B cell (primary cell): ENCODE measurements at places on chromosomes 13 and 19.

GRCh38 chr13:91151921-91152320, 195.6 kb upstream of the MIR17HG start:
- no peak for DNase-seq

GRCh38 chr19:46629546-46630025, 4.7 kb upstream of the PTGIR start:
- peak; percentile 34 for DNase-seq

GRCh38 chr19:53045536-53045935, 996 bp downstream of the ERVV-2 start:
- no peak for DNase-seq

GRCh38 chr13:35472323-35472881, 4.1 kb downstream of the MAB21L1 start:
- no peak for DNase-seq

DNA sequence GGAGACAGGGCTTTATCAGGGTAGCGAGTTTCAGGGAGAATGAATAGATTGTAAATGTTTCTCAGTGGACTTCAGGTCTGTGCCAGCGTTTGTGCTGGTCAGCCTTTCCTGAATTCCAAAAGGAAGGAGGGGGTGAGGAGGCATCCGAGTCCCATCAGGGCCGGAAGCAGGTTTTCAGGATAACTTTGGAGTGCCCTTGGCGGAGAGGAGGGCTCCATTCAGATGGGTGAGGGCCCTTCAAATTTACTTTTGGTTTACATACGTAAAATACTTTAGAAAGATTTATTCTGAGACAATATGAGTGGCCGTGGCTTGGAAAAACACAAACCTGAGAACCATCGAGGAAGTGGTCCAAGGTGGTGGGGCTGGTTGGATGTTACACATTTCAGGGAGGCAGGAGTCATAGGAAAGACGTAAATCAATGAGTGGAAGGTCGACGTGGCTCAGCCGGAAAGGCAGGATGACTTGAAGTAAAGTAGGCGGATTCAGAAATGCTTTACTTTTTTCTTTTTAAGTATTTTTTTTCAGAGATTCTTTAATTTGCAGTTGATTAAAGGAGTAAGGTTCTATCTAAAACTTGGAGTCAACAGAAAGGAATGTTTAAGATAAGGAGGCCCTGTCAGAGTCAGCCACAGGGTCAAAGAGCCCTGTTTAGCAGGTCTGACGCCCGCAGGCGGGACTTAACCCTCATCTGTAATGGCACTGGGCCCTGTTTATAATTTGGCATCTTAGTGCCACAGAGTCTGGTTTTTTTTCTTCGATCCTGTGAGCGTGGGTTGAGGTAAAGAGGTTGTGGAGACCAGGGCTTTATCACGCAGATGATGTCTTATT, 32.8 kb downstream of the ATP11A start:
- DNase-seq, result no peak

DNA sequence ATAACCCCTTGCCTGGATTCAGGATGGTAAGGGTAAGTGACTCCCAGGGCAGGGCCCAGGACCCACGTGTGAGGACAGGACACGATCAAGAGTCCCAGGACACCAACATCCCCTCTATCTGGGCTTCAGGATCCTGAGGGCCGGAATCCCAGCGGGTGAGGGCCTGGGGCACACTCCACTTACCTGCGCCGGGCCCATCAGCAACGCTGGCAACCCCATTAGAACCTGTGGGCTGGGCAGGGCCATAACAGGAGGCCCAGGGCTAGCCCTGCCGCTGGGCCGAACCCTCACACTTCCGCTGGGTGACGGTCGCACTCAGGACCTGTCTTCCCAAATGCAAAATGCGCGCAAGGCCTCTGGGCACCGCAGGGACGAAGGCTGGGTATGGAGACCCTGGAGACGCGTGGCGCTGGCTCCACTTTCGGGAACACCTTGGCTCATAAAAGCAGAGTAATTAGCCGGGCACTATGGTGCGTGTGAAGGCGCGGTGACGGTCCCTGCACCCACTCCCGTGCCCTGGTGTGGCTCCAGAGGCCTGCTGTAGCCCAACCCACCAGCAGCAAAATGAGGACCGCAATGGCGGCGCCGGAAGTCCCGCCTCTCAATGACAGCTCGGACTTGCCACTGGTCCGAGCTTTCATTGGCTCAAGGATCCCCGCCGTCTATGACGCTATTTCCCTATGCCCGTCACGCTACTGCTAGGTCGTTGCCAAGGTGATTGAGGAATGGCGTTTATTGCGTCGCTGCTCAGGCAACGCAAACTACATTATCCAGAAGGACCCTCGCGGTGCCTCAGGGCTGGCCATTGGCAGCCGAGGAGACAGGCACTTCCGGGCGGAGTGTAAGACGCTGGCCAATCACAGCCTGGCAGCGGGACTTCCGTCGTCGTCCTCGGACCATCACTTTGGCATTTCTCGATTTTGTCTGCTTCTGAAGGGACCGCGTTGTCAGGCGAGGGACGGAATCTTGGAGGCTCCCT, at the start of gene ZNF132:
Gene ZNF132, minus strand, starts transcription at position 578 of the 979 bp plus-strand sequence. Its CDS starts 332 bp downstream, at position 246.
- peak; percentile 99 for DNase-seq

- DNase-seq, result no peak
These were observed 319.3 kb downstream of the TDRD3 start for GRCh38 chr13:60716313-60716712.

GRCh38 chr19:38152461-38153379, 71.3 kb downstream of the DPF1 start:
- no peak for DNase-seq

GRCh38 chr13:94674609-94675348, 37.6 kb downstream of the SOX21 start:
- peak; percentile 27 for DNase-seq

GRCh38 chr13:109656206-109656605, 130.2 kb downstream of the IRS2 start:
- no peak for DNase-seq

DNA sequence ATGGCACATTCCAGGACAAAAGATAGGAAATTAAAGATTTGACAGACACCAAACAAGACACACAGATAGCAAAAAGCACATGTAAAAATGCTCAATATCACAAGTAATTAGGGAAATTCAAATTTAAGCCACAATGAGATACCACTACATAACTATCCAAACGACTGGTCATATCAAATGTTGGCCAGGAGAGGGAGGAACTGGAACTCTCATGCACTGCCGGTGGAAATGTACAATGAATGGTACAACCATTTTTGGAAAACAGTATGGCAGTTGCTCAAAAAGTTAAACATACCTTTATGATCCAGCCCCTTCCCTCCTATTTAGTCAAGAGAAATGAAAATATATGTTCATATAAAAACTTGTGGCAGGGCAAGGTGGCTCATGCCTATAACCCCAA, 36.8 kb upstream of the CYP2S1 start:
- no peak for DNase-seq

GRCh38 chr13:35995136-35995535, 136.0 kb downstream of the DCLK1 start:
- no peak for DNase-seq

- no peak for DNase-seq
These were observed 1.1 kb downstream of the ADAMTS10 start for GRCh38 chr19:8609279-8610040.

- DNase-seq, result no peak
These were observed 8.4 kb downstream of the NPHS1 start for GRCh38 chr19:35843676-35844481.

- no peak for DNase-seq
These were observed 322.3 kb downstream of the DLEU7 start for GRCh38 chr13:50521006-50521830.
